ENCODE measurements at places on chromosomes 6 and 20.

GRCh38 chr6:106257195-106257594 is 68.4 kb downstream of the ATG5 start:
- no peak for DNase-seq

- DNase-seq = no peak
Observed at GRCh38 chr6:132357120-132357519, 44.2 kb downstream of the MOXD1 start.

DNA sequence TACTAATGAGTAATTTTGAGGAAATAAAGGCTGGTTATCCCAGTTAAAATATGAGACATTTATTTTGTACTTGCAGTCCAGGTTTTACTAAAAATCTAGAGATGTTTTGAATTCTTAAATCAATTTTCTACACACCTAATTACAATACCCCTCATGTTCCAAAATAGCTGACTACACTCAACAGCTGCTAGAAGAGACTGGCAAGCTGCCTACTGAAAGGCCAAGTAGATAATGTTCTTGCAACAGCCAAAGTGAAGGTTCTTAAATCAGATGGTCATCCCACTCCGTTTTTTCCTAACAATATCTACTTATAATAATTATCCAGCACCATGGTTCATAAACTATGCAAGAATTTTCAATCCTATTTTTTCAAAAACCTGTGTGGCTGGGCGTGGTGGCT is 69.0 kb downstream of the DTNBP1 start:
- no peak for DNase-seq

GRCh38 chr6:109344226-109344625 is 38.0 kb downstream of the CD164 start:
- DNase-seq = no peak

DNA sequence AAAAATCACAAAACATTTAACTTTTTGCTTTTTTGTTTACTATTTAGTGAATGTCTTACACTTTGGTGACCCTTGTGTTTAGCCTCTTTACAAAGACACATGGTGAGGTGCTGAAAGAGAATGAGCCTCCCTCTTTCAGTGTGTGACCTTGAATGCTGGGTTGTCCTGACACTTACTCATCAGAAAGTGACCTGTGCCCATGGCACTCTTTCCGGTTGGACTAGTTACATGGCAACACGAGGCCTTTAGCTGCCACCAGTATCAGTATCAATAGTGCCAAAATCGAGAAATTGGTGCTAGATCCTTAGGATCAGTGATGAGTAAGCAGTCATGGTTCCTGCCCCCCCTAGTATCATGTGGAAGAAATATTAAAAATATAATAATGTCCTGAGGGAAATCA is 1.7 kb upstream of the RPL7L1 start:
- no peak for DNase-seq

- no peak for DNase-seq
Observed at GRCh38 chr20:34262488-34263288, 21.5 kb downstream of the ASIP start.
